ENCODE measurements at places on chromosomes 6 and 20.

GRCh38 chr6:7833751-7834070 lies 76.9 kb downstream of the TXNDC5 start:
- DNase-seq: no peak

GRCh38 chr6:114432400-114432799 lies 89.6 kb upstream of the HS3ST5 start:
- DNase-seq: no peak

- DNase-seq: peak; percentile 89
Observed at GRCh38 chr20:32521780-32522525, 63.2 kb downstream of the NOL4L start.

GRCh38 chr20:3734111-3734843 lies 1.8 kb downstream of the HSPA12B start:
- no peak for DNase-seq

GRCh38 chr6:158729906-158730540 lies 80.2 kb downstream of the SYTL3 start:
- no peak for DNase-seq

DNA sequence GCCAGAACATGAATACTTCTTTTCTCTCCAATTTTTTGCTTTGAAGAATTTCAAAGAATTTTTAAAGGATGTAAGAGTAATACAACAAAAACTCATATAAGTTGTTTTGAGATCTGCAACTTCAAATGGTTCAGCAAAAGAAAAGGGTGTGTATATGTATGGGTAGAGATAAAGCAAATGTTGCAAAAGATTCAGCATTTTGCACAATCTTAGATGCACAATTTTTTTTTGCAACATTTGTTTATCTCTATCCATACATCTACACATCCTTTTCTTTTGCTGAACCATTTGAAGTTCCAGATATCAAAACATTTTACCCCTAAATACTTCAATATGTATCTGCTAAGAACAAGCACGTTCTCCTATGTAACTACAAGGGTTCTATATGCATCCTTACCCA lies 47.4 kb upstream of the FAM83C start:
- DNase-seq: no peak

- DNase-seq: no peak
Observed at GRCh38 chr6:125570526-125570925, 178.9 kb upstream of the HEY2 start.

GRCh38 chr6:46217671-46218131 lies 46.9 kb upstream of the ENPP5 start:
- DNase-seq: no peak

DNA sequence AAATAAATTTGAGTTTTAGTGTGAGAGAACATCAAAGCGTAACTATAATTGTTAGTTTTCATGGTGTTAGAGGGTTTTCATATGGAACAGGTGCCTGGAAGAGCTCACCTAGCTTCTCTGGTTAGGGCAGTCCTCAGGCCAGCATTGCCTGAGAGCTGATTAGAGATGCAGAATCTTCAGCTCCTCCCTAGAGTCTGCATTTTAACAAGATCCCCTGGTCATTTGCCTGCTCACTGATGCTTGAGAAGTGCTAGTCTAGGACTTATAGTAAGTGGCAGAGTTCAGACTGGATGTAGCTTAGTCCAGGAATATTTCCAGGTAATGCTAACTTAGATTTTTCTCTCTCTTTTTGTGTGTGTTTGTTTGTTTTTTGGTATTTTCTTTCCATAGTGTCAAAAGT lies 21.7 kb upstream of the SMIM26 start:
- no peak for DNase-seq

- no peak for DNase-seq
Observed at GRCh38 chr20:58377766-58378401, 11.1 kb upstream of the VAPB start.

- DNase-seq: no peak
Observed at GRCh38 chr6:55011034-55011433, 163.3 kb upstream of the HCRTR2 start.

GRCh38 chr6:135089901-135090300 lies 35.3 kb upstream of the HBS1L start:
- DNase-seq: no peak
